Spinal cord (tissue), 10 donors: ENCODE measurements at places on chromosomes 1 and 21. TPM values are rescaled to one million over a fixed set of nuclear protein-coding genes. Genes with fewer than 3 reads are reported as not detected.

The CACNA1S gene
- 0.33 TPM for total RNA-seq

The MECR gene
- 22.5 TPM for total RNA-seq

DNA sequence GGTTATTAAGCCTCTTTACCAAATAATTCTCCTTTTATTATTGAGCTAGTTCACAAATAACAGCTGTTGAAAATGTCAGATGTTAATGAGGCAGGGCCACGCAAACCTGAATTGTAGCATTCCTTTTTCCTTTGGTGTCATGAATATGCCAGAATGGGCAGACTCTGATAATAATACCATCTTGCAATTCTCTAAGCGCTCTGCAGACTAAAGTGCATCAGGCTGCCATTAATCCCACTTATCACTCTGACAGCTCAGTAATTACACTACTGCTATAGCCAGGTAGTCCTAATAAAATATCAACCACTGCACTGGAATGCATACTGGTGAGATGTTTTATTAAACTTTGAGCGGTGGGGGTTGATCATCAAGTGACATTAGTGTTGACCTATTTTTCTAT, 177.7 kb downstream of the DPYD start:
- H3K27me3 ChIP-seq = no peaks in the 10 kb centered on the region
- H3K36me3 ChIP-seq = no peaks in the 10 kb centered on the region
- DNase-seq = no peak
- no peaks in the 10 kb centered on the region for H3K4me1 ChIP-seq
- H3K27ac ChIP-seq = no peak overlapping the region

The AMY1C gene
- not detected for total RNA-seq
